ENCODE measurements at places on chromosomes 1 and 21. TPM values are rescaled to one million over a fixed set of nuclear protein-coding genes. Genes with fewer than 3 reads are reported as not detected.
A peak's percentile ranks its signal among the peaks of the same experiment; 100 is the strongest.

The SPATA1 gene
- 3.9 TPM for total RNA-seq

DNA sequence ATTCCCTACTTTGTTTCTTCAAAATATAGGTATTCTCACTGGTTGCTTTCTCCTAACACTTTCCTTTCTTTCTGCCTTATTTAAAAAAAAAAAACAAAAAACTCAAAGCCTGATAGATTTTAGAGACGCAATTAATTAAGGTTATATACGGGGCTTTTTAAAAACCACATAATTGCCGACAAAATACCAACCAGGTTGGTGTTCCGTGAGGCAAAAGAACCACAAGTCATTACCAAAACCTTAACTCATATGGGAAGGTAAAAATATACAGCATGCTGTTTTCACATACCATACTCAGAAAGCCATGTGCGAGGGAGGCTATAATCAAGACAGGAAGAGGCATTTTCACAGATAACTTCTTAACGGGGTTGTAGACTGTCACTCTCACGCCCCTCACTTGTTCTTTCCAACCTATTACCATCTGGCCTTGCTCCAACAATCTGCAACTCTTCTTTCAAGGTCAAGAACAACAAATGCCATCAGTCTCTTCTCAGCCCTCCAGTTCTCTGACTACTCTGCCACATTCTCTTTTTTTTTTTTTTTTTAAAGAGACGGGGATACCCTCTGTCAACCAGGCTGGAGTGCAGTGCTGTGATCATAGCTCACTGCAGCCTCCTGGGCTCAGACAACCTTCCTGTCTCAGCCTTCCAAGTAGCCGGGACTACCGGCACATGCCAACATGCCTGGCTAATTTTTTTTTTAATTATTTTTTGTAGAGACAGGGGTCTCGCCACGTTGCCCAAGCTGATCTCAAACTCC is 102.6 kb downstream of the APP start:
- no peak for DNase-seq

The TBX19 gene
- total RNA-seq: 3.6 TPM

The WNT4 gene
- 4.2 TPM for total RNA-seq

The NBPF20 gene
- total RNA-seq: 2.1 TPM

- DNase-seq: no peak
Observed at GRCh38 chr1:60573121-60573520, 499.6 kb upstream of the C1orf87 start.

DNA sequence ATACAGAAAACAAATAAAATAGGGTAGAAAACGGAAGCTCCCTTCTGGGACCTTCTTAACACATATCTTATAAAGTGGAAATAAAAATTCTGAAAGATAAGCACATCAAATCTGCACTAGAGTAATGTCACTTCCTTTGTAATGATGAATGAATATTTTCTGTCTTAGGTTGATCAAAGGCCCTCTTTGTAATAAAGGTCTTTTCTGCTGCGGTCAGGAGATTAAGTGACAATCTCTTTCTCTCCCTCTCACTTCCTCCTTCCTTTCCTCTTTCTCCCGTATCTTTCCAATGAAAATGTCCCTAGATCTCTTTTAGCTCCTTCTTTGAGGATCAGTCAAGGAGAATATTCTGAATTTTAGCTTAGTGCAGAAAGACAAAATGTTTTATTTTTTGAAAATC is 33.8 kb downstream of the TMCO1 start:
- no peak for DNase-seq

DNA sequence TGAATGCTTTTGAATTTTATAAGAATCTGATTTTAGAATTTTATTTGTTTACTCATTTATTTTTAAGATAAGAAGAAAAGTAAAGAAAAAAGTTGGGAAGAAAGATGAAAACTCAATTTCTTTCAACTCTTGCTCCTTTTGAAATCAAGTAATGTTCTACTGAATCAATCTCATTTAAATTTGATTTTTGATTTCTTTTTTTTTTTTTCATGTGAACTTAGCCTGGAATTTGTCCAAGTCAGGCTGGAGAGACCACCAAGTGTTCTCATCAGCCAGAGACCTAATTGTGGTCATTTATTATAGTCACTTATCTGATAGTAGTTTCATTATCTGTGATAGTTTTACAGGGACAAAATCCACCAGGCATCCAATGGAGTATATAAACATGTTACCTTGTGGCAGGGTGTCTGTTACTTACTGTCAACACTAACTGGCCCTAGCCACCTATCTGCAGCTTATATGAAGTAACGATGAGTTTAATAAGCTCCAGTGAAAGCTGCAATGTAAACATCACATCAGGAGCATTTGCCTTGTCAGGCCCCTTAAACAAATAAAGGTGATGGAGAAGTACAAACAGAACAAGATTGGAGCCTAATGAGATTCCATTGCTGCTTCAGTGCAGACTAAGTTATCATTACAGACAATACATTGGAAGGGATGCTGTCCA is 39.2 kb downstream of the HLX start:
- no peak for DNase-seq

DNA sequence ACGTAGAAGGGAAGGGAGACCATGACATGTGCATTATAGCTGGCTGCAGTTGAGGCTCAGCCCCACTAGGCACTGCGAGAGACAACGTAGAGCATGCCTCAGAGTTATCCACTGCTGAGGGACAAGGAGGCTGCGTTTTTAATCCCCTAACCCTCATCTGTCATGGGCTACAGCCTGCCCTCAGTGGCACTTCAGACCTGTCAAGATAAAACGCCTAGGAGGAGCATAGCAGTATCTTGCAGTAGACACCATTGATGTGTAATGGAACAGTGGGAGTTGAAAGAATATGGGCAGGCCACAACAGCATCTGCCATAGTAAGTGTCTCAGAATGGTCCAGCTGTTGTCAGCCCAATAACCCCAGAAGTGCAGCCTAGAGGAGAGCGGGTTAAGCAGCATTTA is 307.0 kb upstream of the PTBP2 start:
- no peak for DNase-seq

DNA sequence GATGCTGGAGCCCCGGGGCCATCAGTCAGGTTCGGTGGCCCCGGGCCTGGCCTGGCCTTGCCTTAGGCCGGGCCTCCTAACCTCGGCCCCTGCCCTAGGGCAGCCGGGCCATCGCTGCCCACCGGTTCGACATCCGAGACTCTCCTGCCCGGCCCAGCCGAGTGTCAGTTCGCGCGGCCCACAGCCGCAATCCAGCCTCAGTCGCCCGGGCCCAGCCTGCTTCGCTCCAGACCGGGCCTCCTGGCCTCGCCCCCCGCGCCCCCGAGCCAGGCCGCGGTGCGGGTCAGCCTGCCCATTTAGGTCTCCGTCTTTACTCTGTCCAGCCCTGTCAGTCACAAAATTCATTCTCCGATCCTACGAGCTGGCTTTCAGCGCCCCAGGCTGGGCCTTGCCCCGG is 777 bp downstream of the LRRC41 start:
- no peak for DNase-seq

- DNase-seq: peak; percentile 40
Observed at GRCh38 chr1:46490656-46491442, 1.2 kb downstream of the DMBX1 start.
